ENCODE measurements at places on chromosomes 5 and 9. TPM values are rescaled to one million over a fixed set of nuclear protein-coding genes. Genes with fewer than 3 reads are reported as not detected.

Gene NEUROG1
- not detected for total RNA-seq

Gene NIPAL4
- not detected for total RNA-seq

Gene ZMAT2
- 62.5 TPM for total RNA-seq

Gene WDR55
- 20.0 TPM for total RNA-seq

Gene PTPN3
- 4.6 TPM for total RNA-seq

Gene ACOT12
- not detected for total RNA-seq

- no peaks in the 10 kb centered on the region for H3K4me1 ChIP-seq
- H3K27ac ChIP-seq = no peak overlapping the region
- no peak for DNase-seq
Measured at GRCh38 chr5:36359267-36359666, 57.6 kb upstream of the RANBP3L start.

DNA sequence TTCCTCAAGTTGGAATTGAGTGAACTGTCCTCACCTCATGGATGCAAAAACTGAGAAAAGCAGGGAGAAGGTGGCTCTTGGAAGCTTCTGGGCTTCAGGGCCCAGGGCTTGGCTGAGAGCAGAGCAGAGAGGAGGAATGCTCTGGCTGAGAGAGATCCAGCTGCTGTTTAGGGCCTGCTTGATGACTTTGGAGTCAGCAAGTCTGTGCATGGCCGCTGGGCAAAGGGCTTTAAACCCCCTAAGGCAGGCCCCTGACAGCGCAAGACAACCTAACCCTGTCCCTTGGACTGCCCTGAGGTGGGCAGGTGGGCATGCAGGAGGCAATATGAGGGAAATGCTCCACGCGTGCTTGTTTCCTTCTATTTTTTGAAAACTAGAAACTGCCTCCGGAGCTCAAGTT is 8.6 kb downstream of the STC2 start:
- no peaks in the 10 kb centered on the region for H3K36me3 ChIP-seq
- no peaks in the 10 kb centered on the region for H3K4me1 ChIP-seq
- H3K27me3 ChIP-seq = peaks cover 6% of the 10 kb centered on the region

DNA sequence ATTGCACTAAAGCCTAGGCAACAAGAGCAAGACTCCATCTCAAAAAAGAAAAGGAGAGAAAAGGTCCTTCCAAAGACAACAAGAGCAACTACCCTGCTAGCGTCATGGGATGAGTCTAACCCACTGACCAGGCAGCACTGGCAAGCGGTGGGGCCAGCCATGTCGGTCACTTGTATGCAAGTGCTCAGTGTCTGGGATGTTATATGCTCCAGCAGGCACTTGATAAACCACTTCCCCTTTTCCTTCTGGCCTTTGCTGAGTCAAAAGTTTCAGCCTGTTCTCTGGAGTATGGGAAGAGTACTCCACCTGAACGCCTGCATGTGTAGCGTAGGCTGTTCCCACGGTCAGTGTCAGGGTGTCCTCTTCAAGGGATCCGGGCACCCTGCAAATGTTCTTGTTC is 9.2 kb upstream of the MXD3 start:
- DNase-seq = no peak
- no peak overlapping the region for H3K4me3 ChIP-seq
- no peaks in the 10 kb centered on the region for H3K27me3 ChIP-seq

DNA sequence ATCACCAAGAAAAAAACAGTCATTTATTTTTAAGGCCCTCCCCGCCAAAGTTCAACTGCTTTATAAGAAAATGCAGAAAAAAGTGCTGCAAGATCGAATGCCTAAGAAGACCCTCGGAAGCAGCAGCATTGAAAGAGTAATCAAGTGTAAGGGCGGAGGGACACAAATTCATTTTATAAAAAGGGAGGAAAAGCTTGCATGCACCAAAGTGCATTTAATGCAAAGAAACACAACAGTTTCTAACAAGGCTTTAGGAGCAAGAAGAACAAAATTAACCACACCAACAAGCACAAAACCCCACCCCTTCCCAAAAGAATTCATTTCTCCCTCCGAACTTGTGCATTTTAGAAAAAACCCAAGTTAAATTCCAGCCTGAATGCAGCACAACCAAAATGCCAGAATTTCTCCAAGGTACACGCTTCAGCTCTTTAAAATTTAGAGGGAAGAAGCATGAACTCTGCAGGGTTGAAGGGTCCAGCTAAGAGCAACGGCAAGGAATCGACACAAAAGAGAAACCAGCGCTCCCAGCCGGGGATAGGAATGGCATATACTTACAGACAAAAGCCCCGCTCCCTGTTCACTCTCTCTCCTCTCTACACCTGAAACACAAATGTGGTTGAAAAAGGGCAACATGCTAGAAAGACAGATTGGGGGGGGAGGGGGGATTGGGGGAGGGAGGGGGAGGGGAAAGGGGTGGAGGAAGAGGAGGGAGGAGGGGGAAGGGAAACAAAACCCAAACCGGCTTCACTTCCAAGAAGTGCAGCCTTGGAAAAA is at the start of gene NREP:
Gene NREP (minus strand): TSS at position 614 of the 774 bp plus-strand sequence. CDS start 1,422 bp downstream, outside the sequence.
- DNase-seq = no peak
- peak within 1 kb of the TSS; percentile 100 for H3K27ac ChIP-seq
- H3K4me3 ChIP-seq = peak within 1 kb of the TSS; percentile 99
- H3K36me3 ChIP-seq = peaks cover 24% of the 10 kb centered on the region
- H3K4me1 ChIP-seq = peaks cover 6% of the 10 kb centered on the region
- no peaks in the 10 kb centered on the region for H3K27me3 ChIP-seq

GRCh38 chr5:150114102-150114641 is 27.8 kb upstream of the CSF1R start:
- H3K27me3 ChIP-seq = no peaks in the 10 kb centered on the region
- DNase-seq = peak; percentile 68
- H3K36me3 ChIP-seq = no peaks in the 10 kb centered on the region
- peaks cover 9% of the 10 kb centered on the region for H3K4me1 ChIP-seq

DNA sequence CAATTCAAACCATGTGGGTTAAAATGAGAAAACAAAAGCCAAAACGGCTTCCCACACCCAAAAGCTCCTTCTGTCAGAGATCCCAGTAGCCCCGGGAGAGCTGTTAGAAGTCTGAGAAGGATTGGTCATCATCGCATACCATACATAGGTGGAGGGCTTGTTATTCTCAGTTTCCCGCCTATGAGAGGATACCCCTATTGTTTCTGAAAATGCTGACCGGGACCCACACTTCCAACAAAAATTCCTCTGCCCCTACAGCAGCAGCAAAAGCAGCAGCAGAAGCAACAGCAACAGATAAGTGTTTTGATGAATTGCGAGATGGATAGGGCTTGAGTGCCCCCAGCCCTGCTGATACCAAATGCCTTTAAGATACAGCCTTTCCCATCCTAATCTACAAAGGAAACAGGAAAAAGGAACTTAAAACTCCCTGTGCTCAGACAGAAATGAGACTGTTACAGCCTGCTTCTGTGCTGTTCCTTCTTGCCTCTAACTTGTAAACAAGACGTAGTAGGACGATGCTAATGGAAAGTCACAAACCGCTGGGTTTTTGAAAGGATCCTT is at the start of gene TEK:
Gene TEK (plus strand): TSS at position 245 of the 561 bp plus-strand sequence. CDS start 366 bp downstream, outside the sequence.
- peaks cover 9% of the 10 kb centered on the region for H3K4me1 ChIP-seq
- no peaks in the 10 kb centered on the region for H3K36me3 ChIP-seq
- peak within 1 kb of the TSS; percentile 75 for H3K4me3 ChIP-seq
- peak; percentile 79 for DNase-seq
- no peak within 1 kb of the TSS for H3K27ac ChIP-seq

DNA sequence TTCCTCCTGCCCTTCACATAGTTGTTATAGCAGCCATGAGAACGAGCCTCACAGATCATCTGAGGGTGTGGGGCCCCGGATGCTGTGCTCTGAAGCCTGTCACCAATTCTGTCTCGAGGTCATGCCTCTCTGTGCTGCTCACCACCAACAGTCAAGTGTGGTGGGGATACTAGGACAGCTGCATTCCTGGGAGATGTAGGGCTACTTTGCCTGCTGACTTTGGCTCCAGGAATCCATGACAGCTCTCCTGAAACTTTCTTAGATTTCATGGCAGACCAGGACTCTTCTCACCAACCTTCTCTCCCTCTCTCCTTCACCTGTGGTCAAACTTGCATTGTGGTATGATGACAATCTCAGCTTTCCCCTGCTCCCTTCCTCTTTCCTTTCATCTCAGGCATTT is 395.9 kb downstream of the PSAT1 start:
- H3K4me3 ChIP-seq = no peak overlapping the region
- H3K4me1 ChIP-seq = peaks cover 4% of the 10 kb centered on the region
- no peak overlapping the region for H3K27ac ChIP-seq
- H3K36me3 ChIP-seq = no peaks in the 10 kb centered on the region

DNA sequence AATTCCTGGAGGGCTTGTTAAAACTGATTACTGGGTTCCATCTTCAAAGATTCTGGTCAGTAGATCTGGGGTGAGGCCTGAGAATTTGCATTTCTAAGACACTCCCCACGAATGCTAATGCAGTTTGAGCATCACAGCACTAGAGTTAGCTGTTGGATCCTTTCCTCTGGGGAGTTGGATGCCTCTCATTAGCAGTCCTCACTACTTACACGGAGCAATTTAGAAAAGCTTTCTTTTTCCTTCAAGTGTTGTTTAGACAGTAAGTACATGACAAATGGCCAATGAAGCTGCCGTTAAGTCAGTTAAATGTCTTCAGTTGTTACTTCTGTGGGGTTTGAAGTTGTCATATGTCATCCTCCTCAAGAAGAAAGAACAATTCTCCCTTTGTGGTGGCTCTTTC is 74.9 kb upstream of the HMHB1 start:
- H3K27ac ChIP-seq = no peak overlapping the region
- H3K27me3 ChIP-seq = peaks cover 10% of the 10 kb centered on the region
- H3K36me3 ChIP-seq = no peaks in the 10 kb centered on the region
- DNase-seq = no peak
- H3K4me3 ChIP-seq = no peak overlapping the region

- H3K36me3 ChIP-seq = no peaks in the 10 kb centered on the region
- no peak for DNase-seq
- no peaks in the 10 kb centered on the region for H3K4me1 ChIP-seq
- H3K27ac ChIP-seq = no peak overlapping the region
- H3K4me3 ChIP-seq = no peak overlapping the region
Measured at GRCh38 chr9:127682351-127683136, 24.2 kb upstream of the CFAP157 start.

GRCh38 chr5:50653946-50654345 is 12.5 kb upstream of the PARP8 start:
- no peaks in the 10 kb centered on the region for H3K36me3 ChIP-seq
- H3K4me3 ChIP-seq = no peak overlapping the region
- H3K27ac ChIP-seq = no peak overlapping the region

DNA sequence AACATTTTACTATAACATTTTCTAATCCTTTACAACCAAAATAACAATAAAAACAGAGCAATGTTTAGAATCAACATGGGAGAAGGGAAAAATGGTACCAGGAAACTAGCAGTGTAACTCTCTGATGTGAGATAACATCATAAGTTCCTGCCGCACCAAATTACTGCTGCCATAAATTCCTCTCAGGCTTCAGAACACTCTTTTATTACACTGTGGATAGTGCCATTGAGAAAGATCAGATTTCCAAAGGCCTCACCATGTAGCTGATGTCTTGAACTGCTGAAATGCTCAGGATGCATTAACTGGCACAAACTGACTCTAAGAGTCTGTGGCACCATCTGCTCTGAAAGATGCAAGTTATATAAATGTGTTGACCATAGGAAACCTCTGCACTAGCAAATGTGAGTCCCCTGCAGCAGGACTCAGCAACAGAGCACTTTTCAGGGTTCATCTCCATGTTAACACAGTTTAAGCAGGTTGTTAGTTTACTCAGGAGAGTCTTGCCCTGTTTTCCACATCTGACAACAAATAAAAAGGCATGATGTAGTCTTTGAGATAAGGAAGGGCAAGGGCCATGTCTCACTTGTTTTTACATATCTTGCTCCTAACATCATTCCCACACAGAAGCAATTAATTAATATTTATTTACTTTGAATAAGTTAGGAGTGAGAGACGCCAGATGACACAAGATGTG is 218.1 kb downstream of the CETN3 start:
- no peak for DNase-seq
- no peaks in the 10 kb centered on the region for H3K36me3 ChIP-seq
- no peaks in the 10 kb centered on the region for H3K4me1 ChIP-seq
- no peak overlapping the region for H3K27ac ChIP-seq
- H3K27me3 ChIP-seq = no peaks in the 10 kb centered on the region
- no peak overlapping the region for H3K4me3 ChIP-seq

- DNase-seq = peak; percentile 35
- no peaks in the 10 kb centered on the region for H3K36me3 ChIP-seq
- no peaks in the 10 kb centered on the region for H3K27me3 ChIP-seq
- no peak overlapping the region for H3K27ac ChIP-seq
Measured at GRCh38 chr9:130244548-130245165, 20.9 kb upstream of the HMCN2 start.

GRCh38 chr5:158521995-158522394 is 577.7 kb downstream of the EBF1 start:
- no peaks in the 10 kb centered on the region for H3K36me3 ChIP-seq
- H3K4me1 ChIP-seq = peaks cover 5% of the 10 kb centered on the region
- no peak for DNase-seq
- H3K27ac ChIP-seq = no peak overlapping the region

DNA sequence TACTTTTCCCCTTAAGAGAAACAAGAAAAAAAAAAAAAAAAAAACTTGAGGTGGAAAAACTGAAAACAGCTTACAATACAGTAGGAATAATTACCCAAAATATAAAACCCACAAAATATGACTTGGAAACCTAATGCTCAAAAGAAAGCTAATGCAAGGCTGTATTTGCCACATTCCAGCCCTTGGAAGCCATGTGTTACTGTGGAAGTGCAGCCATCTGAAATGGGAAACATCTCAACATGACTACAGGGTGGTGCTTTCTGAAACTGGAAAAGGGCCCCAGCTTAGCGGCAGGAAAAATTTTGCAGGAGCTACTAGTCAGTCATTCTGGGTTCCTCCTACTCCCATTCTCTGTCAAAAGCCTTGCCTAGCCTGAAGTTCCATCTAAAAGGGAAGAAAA is 20.4 kb downstream of the CDK5RAP2 start:
- H3K4me3 ChIP-seq = no peak overlapping the region
- peaks cover 10% of the 10 kb centered on the region for H3K4me1 ChIP-seq
- H3K27me3 ChIP-seq = no peaks in the 10 kb centered on the region
- peaks cover 31% of the 10 kb centered on the region for H3K36me3 ChIP-seq
- no peak overlapping the region for H3K27ac ChIP-seq

DNA sequence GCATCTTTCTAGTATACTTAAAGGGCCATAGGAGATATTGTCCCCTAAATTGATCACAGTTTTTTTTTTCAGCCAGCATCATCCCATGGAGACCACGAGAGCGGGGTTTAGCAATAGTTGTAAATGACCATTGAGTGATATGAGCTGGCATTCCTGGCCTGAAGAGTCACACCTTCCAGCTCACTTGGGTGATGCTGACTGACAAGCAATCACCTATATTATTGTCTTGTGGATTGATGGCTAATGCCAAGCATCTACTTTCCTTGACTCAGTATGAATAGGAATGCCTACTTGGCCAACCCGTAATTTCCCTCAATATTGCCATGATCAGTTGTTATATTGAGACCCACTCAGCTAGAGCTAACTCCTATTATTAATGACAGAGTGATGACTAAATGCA is 70.5 kb downstream of the ADAMTSL1 start:
- no peaks in the 10 kb centered on the region for H3K27me3 ChIP-seq
- DNase-seq = no peak
- no peak overlapping the region for H3K4me3 ChIP-seq
- H3K27ac ChIP-seq = no peak overlapping the region
- H3K36me3 ChIP-seq = no peaks in the 10 kb centered on the region
- no peaks in the 10 kb centered on the region for H3K4me1 ChIP-seq

- no peak for DNase-seq
- H3K27ac ChIP-seq = no peak overlapping the region
- H3K27me3 ChIP-seq = no peaks in the 10 kb centered on the region
- no peaks in the 10 kb centered on the region for H3K4me1 ChIP-seq
Measured at GRCh38 chr5:67081261-67081660, 115.3 kb downstream of the CD180 start.
